ENCODE measurements at places on chromosomes 2 and 18. TPM values are rescaled to one million over a fixed set of nuclear protein-coding genes. Genes with fewer than 3 reads are reported as not detected.

KCNE4 gene
- 42.0 TPM for total RNA-seq

BOLL gene
- total RNA-seq = not detected

ANKRD30BL gene
- total RNA-seq = not detected

PROKR1 gene
- not detected for total RNA-seq

ROCK2 gene
- total RNA-seq = 27.5 TPM

KCNG2 gene
- not detected for total RNA-seq

MAP3K19 gene
- not detected for total RNA-seq

RNF125 gene
- total RNA-seq = 0.43 TPM

IL36B gene
- total RNA-seq = not detected

PLEKHA3 gene
- total RNA-seq = 5.1 TPM

LPIN2 gene
- 20.3 TPM for total RNA-seq

PFN4 gene
- 2.4 TPM for total RNA-seq

REG1B gene
- not detected for total RNA-seq

AQP4 gene
- not detected for total RNA-seq

SATB2 gene
- 0.22 TPM for total RNA-seq

ST8SIA3 gene
- total RNA-seq = not detected

ASAP2 gene
- 195 TPM for total RNA-seq

ADAM17 gene
- total RNA-seq = 40.3 TPM

DCC gene
- under 0.01 TPM for total RNA-seq

ALLC gene
- total RNA-seq = not detected

OSR1 gene
- total RNA-seq = 114 TPM

CFAP65 gene
- not detected for total RNA-seq

CD8B2 gene
- 0.11 TPM for total RNA-seq

SOX11 gene
- 5.9 TPM for total RNA-seq

MAPK4 gene
- 7.5 TPM for total RNA-seq
